ENCODE measurements at places on chromosomes 11 and 22. TPM values are rescaled to one million over a fixed set of nuclear protein-coding genes. Genes with fewer than 3 reads are reported as not detected.

The RTL10 gene
- polyA plus RNA-seq: 24.5 TPM

The PATE1 gene
- polyA plus RNA-seq: 0.12 TPM

The TRIM6 gene
- polyA plus RNA-seq: 61.8 TPM

The SUSD2 gene
- polyA plus RNA-seq: 15.1 TPM

The APOL4 gene
- polyA plus RNA-seq: 10.9 TPM

The ARHGAP1 gene
- 59.7 TPM for polyA plus RNA-seq

The CCDC89 gene
- 3.0 TPM for polyA plus RNA-seq

The GP1BB gene
- 2.9 TPM for polyA plus RNA-seq

The MS4A4E gene
- 0.76 TPM for polyA plus RNA-seq

The HBD gene
- polyA plus RNA-seq: 0.38 TPM

The MAPK1 gene
- polyA plus RNA-seq: 142 TPM

The DNAJC4 gene
- 53.4 TPM for polyA plus RNA-seq

The FREY1 gene
- polyA plus RNA-seq: 0.18 TPM

The HMOX1 gene
- 50.6 TPM for polyA plus RNA-seq

The SCUBE1 gene
- polyA plus RNA-seq: 8.7 TPM

The VSTM5 gene
- 2.8 TPM for polyA plus RNA-seq

The GVQW3 gene
- polyA plus RNA-seq: 20.2 TPM

The TIMP3 gene
- 121 TPM for polyA plus RNA-seq

The MIOX gene
- 6.1 TPM for polyA plus RNA-seq

The WBP2NL gene
- 8.4 TPM for polyA plus RNA-seq

The OR4D5 gene
- polyA plus RNA-seq: not detected

All from left kidney (tissue), 8 donors.